ENCODE measurements at places on chromosomes 12 and 14.

DNA sequence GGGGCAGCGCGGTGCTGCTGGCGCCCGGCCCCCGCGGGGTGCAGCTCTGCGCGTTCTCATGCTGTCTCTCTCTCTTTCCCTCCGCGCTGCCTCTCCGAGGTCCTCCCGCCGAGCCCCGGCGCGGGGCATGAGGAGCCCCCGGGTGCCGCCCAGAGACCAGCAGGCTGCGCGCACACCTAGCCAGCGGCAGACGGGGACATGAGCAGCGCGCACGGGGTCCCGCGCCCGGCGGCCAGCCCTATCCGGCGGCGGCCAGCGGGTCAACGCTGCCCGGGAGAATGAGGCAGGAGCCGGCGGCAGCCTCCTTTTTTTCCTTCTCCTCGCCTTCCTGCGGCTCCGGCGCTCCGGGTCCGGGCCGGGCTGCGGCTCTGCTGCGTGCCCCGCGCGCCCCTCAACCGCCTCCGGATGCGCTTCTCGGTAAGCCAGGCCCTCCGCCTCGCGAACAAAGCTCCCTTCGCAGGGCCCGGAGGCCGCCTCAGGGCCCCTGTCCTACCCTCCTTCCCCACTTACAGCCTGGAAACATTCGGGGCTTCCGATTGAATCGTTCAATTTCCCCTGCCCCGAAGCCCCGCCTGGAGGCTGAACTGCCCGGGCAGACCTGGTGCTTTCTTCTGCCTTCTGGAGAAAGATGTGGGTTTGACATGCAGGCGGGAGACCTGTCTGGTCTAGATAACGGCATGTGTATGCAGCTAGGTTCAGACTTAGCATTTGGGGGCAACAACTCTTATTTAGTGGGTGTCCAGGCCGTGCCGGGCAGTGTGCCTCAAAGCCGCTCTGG lies at the start of gene TUNAR:
Gene TUNAR, plus strand, starts transcription at position 72 of the 778 bp plus-strand sequence.
- DNase-seq, result no peak

DNA sequence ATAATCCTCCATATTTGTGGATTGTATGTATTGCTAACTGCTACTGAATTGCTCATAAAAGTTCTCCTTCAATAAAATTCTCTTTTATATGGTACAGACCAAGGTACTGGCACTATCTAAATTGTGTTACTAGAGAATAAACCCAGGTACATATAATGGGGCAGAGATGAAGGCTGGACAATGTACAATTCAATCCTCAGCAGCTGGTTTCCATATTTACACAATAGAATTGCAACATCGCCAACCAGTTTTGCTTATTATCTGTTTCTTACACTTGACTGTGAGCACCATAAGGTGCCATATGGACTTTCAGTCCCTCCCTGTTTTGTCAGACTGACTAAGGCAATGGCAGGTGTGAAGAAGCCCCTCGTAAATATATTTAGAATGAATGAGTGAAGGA lies 18.1 kb downstream of the KITLG start:
- no peak for DNase-seq

- DNase-seq, result no peak
These were observed 374.6 kb downstream of the MDGA2 start for GRCh38 chr14:47300796-47301195.

- no peak for DNase-seq
These were observed 62.6 kb downstream of the SMUG1 start for GRCh38 chr12:54126029-54126695.

GRCh38 chr14:90559811-90560492 lies 163.1 kb downstream of the CALM1 start:
- no peak for DNase-seq

DNA sequence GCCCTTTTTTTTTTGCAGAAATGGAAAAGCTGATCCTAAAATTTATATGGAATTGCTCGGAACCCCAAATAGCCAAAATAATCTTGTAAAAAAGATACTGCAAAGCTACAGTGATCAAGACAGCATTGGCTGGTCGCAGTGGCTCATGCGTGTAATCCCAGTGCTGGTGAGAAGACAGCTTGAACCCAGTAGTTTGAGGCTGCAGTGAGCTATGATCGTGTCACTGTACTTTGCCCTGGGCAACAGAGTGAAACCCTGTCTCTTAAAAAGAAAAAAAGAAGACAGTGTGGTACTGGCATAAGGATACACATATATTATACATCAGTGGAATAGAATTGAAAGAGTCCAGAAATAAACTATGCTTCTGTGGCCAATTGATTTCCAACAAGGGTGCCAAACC lies 5.4 kb downstream of the ITGB7 start:
- no peak for DNase-seq

DNA sequence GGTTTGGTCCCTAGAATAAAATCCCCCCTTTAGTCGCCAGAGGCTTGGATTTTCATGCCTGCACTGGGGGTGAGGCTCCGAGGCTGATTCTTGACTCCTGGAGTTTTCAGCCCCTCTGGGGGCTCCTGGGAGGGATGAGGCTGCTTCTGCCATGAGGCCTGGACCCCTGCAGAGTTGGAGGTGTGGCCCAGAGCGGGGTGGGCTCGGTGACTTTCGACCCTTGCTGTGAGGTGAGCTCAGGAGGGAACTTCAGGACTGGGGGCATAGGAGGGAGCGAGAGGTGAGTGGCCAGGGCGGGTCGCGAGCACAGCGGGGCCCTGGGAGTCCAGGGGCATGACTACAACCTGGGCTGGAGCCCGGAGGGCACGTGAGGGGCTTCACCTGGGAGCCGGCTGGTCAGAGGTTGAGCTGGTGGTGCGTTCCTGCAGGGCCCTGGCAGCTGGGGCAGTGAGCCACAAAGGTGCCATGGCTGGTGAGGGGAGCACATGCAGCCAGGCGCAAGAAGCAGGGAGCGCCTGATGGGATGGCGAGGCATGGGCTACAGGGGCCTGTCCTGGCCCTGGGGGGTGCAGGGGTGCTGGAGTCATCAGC lies 168.2 kb downstream of the KIF26A start:
- no peak for DNase-seq

DNA sequence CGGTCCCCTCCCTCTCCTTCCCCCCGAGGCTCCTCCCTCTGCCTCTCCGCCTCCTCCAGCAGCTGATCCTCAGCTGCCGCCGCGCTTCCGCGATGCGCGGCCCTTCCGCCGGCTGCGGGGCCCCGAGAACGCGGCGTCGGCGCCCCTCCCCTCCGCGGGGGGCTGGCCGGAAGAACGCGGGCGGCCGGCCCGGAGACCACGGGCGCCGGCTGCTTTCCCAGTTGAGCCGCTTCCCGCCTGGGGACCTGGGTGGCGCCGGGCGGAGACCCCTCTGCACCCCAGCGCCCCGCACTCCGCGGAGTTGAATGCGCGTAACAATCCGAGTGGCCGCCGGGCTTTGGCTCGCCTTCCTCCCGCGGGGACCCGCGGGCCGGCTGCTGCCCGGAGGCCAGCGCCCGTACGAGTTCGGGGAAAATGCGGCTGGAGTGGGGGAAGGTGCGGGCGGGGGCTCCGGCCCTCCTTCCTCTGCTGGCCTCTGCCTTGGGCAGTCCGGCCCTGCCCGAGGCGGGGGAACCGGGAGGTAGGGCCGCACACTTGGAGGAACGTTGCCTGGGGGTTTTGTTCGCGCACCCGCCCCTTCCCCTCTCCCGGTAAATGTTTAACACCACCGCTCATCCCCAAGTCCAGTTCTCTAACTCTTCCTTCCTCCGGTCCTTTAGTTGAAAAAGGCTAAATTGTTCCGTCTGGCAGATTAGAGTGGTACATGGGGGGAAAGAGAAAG lies 393 bp upstream of the DCAF5 start:
- DNase-seq, result peak; percentile 92

GRCh38 chr12:58530742-58531062 lies 389.6 kb downstream of the LRIG3 start:
- no peak for DNase-seq

GRCh38 chr14:23300687-23301223 lies 1.9 kb downstream of the PPP1R3E start:
- DNase-seq, result peak; percentile 19

DNA sequence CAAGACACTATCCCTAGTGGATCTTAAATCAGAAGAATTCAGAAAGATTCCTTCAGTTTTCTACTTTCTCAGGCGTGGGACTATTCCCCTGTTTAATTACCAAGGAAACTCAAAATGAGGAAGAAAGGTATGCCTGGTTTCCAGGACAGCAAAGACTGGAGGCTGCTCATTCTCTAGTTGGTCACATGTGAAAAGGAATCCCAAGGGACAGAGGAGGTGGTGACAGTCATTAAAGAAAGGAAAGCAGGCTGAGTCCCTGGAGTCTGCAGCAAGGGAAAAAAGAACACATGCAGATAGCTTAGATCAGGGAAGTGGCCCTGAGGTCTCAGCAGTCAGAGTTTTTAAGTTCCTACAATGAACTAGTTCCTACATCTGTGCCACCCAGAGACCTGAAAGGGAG lies 165.4 kb upstream of the CCDC198 start:
- no peak for DNase-seq

DNA sequence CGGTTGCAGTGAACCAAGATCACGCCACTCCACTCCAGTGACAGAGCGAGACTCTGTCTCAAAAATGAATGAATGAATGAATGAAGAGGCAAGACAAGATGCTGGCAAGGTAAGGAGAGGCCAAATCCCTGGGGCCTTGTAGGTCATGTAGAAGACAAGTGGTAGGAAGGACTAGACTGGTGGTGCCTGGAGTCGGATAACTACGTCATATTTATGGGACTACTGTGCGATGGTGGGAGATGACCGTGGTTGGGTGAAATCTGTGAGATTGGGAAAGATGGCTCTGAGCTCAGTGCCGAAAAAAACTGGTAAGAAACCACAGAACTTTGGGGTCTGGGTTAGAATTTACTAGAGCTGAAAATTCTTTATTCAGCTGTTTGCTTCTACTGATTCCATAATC lies 50.6 kb downstream of the HELB start:
- no peak for DNase-seq

- DNase-seq, result no peak
These were observed 78.0 kb downstream of the TTC6 start for GRCh38 chr14:37673439-37673838.

- no peak for DNase-seq
These were observed 222.5 kb upstream of the GRIP1 start for GRCh38 chr12:66901138-66901932.

DNA sequence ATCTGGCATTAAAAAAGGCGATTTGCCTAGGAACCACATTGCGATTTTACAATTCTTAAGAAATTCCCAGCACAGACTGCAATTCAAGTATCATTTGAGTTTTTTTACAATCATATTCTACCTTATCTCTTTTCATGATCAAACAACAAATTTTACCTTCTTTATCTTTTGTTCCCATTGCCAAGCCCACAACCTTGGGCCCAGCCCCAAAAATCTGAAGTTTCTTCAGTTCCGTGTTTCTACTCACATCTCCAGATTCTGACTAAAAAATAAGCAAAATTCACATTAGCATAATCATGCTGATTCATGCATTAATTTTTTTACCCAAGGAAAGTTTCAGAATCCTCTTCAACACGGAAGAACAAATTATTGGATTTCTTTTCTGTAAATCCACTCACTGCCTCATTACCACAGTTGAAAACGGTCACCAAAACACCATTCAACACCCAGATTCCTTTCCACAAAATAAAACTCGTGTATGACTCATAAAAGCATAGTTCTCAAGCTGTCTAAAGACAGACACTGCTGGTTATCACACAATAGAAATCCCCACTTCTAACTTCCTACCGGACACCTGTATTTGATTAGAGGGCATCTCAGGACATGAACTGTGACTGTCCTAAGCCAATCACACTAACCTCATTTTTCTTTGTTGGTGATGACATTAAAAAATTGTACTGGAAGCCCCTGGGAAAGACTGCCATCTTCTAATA lies 32.7 kb downstream of the KDM5A start:
- DNase-seq, result no peak

- no peak for DNase-seq
These were observed 6.0 kb downstream of the GPR132 start for GRCh38 chr14:105059035-105059924.

GRCh38 chr12:89101440-89101839 lies 250.9 kb downstream of the DUSP6 start:
- DNase-seq, result no peak

DNA sequence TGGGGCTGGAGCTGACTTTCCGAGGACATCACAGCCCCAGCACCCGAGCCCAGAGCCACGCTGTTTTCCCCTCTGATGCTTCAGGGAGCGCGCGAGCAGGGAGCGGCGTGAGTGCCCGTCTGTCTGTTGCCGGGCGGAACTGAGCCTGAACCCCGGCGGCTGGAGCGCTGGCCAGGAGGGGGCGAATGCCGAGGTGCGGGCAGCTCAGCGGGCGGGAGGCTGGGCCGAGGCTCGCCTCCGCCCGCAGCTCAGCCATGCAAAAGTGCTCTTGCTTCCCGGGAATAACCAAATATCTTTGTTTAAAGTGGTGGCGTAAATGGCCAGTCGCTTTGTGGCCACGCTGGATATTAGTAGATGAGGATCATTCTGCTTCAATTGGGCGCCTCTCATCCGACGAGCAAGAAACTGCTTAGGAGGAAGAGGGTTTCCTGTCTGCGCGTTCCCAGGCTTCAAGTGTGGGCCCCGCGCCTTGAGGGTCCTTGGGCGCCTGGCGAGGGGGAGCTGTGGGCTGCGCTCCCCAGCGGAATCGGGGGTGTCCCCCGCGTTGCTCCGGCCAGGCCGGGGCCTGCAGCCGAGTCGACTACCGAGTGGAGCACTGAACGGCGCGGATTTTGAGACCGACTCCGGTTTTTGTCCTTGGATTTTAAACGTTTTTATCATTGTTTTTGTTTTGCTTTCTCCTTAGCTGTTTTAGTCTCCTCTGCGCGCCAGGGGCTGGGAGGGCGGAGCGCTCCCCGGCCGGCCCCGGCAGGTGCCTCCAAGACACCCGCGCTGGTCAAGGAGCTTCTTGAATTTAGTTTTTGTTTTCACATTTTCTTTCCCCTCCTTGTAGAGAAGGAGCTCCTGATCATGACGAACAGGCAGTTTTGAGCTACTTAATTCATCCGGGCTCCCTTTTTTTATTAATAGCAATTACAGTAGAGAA lies 831 bp upstream of the NKX2-1 start:
- DNase-seq, result no peak

GRCh38 chr12:111046896-111047295 lies 126.5 kb upstream of the MYL2 start:
- no peak for DNase-seq

DNA sequence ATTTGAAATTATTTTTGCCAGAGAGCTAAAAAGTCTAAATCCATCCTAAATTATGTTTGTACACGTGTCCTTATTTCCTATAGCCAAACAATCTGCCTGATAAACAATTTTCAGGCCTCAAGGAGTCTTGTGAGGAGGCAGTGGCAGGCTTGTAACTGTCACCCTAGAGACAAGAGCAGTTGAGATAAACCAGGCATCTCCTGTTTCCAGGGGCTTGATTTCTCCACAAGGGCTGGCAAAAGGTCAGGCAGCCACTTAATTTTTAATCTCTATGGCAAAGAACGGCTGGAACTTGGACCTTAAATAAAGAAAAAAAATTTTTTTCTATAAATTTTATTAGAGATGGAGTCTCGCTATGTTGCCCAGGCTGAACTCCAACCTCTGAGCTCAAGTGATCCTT lies 15.5 kb downstream of the PKP2 start:
- DNase-seq, result no peak
